D721Med (cell line): ENCODE measurements at places on chromosomes 1 and 21.
A peak's percentile ranks its signal among the peaks of the same experiment; 100 is the strongest.

GRCh38 chr1:195965475-195965874 lies 642.8 kb downstream of the KCNT2 start:
- DNase-seq = no peak

- DNase-seq = no peak
Observed at GRCh38 chr1:69246109-69246508, 321.6 kb upstream of the LRRC7 start.

DNA sequence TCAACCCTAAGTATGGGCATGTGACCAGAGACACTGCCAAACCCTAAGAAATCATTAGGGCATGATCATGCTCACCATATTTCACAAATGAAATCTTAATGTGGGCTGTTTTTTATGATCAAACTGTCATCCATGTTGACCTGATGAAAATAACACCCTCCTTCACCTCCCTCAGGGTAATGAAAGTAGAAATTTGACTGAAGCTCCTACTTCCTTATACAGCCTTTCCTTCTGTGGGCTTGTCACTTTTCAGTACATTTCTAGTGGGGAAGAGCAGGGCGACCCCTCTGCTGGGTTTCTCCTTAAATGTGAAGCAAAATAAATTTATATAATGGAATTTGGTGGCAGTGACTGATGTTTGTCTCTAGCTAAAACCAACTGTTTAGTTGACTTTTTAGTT lies 25.9 kb downstream of the IVNS1ABP start:
- no peak for DNase-seq

GRCh38 chr1:193417945-193418744 lies 231.7 kb upstream of the B3GALT2 start:
- DNase-seq = no peak

DNA sequence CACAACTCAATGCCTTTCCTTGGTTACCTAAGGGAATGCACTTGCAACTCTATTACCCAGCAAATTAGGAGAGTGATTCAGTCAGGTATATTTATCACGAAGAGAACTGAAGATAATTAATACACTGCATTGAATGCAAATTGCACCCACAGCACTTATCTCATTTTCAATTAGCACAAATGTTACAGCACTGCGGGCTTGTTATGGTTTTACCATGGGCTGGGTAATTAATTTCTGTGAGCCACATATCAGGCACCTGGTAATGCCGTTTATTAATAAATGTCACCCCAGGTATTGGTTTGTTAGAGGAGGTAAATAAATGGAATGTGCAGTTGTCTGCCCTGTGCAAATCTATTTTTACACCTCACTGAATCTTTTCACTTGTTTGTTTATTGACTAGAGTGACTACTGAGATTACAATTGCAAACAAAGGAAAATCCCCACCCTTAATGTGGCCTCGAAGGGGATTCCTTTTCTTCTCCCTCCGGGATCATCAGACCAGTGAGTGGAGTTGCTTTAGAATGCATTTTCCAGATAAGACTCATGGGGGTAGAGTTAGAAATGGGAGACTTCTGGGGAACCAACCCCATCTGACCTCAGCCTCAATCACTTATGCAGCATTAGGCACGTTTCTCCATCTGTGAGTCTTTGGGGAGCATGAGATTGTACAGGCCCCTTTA lies 269.3 kb downstream of the RPS6KC1 start:
- no peak for DNase-seq

DNA sequence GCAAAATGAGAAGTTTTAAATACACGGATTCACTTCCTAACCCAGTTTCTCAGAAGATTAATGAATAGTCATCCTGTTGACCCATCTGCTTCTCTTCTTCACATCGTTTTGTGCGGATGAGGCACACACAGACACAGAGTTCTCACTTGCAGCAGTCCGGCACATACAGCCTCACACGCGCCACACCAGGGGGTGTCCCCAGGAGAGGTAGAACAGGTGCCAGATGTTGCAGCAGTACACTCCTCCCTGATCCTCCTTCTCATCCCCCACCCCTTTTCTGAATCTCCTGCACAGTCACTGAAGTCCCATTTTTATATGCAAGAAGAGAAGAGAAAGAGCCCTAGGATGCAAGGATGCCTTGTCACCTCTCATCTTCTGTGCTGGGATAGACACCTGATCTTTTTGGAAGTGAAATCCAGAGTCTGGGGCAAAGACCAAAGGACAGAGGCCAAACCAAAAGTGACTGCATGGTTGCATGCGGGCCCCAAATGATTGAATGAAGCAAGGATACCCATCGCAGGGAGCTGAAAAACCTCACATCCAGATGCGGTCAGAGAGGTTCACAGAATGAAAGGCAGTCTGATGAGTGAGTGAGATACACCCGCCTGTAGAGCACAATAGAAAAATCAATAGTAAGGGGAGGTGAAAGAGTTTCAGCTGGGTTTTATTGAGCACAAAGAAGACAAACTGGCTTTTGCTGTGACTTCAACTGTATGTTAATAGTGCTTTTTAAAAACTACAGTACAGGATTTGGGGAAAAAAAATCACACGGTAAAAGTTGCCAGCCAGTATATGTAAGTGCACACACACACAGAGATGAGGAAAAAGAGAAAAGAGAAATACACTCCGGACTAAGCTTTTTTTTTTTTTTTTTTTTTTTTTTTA lies 28.9 kb downstream of the PBX1 start:
- DNase-seq = no peak

DNA sequence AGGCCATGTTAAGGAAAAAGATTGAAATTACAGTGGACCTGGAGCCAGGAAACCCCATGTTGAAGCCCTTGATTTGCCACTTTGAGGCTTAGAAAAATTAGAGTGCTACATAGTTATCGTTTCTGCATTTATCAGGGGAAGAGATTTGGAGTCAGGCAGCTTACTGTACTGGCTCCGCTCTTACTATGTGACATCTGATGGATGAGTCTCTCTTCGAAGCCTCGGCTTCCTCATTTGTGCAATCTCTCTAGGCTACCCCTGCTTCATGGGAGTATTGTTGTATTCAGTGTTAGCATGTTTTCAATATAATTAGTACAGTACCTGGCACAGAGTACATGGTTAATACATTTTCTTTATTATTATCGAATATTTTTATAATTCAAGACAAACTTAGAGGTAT lies 480.4 kb upstream of the USP24 start:
- DNase-seq = no peak

DNA sequence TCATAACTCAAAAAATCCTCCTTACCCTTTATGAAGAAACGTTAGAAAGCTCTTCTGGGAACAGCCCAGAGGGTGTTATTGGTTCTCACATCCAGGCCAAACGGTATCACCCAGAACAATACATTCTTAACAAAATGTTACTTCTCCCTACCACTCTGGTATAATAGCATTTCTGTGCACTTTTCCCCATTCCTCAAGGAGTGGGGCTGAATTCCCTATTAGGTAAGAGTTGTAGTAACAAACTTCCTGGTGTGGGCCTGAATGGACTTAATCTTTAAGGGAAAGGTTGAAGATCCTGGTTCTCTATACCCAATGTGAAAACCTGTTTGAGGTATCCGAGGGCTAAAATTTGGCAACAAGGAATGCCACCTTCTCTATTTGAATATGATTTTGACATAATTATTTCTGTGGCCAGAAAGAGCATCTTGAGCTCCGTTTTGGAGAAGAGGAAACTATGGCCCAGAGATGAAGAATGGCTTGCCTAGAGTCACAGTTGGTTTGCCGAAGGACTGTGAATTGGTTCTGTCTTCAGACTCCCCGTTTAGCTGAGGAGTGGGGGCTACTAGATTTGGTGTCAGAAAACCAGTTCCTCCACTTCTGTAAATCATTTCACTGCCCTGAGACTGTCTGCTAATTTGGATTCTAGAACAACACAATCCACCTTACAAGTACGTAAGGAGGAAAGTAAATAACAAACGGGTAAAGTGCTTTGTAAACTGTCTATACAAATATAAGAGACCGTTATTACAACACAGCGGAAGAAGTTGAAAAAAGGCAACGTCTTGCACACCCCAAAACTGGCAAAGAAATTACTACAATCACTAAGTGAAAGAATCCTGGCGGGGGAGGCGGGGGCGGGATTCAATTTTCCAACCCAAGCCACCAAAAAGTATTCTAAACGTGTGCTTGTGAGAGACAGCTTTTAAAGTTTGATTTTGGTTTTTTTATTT lies 2.3 kb downstream of the ANP32E start:
- DNase-seq = no peak

GRCh38 chr1:238951809-238952208 lies 434.6 kb upstream of the CHRM3 start:
- peak; percentile 24 for DNase-seq

DNA sequence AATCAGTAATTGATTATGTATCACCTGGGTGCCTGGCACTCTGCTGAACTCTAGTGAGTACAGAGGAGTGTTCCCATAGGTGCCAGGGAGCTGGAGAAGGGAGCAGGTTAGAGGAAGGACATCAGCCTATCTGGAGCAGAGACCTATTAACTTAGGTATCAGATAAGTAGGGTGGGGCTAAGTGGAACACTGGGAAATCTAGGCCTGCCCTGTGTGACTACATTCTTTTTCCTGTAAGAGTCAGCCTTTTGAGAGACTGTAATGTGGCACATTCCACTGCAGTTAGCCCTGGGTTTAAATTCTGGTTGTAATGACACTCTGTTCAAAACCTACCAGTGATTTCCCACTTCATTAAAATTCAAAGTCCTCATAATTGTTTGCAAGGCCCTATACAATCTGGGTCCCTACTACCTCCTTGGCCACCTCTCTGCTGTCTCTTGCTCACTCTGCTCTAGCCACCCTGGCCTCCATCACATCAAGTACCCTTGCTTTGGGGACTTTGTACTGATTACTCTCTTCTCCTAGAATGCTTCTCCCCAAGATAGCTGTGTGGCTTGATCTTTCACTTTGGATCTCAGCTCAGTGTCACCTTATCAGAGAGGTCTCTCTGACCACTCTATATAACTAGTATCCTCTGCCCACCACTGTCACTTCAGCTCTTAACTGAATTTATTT lies 12.9 kb downstream of the STX12 start:
- DNase-seq = no peak

- DNase-seq = no peak
Observed at GRCh38 chr1:230831771-230832170, 36.5 kb downstream of the C1orf198 start.

GRCh38 chr1:207418351-207418750 lies 35.8 kb upstream of the CR2 start:
- no peak for DNase-seq

DNA sequence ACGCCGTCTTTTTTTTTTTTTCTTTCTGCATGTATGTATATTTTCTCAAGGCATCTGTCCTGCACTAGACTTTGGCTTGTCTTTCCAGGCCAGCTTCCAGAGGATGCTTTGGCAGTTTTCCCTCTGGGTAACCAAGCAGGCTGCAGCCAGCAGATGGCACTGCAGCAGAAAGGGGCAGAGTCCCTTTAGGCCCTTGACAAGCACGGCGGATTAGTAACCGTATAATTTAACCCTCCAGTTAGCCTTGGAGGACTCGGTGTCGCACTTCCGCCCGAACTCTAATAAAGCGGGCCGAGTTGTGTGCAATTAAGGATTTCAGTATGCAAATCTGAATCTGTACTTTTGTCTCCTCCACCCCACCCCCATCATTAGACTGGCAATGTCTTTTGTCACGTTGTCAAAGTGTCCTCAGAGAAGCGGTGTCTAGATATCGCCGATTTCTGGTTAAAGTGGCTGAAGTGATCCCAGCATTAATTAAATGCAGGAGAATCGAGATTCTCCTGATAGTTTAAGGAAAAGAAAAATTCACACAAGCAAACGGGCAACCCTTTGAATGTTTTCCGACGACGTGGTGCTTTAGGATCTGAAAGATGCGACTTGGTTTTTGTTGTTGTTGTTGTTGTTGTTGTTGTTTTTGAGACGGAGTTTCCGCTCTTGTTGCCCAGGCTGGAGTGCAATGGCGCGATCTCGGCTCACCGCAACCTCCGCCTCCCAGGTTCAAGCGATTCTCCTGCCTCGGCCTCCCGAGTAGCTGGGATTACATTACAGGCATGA lies 1.1 kb upstream of the TMEM167B start:
- no peak for DNase-seq

DNA sequence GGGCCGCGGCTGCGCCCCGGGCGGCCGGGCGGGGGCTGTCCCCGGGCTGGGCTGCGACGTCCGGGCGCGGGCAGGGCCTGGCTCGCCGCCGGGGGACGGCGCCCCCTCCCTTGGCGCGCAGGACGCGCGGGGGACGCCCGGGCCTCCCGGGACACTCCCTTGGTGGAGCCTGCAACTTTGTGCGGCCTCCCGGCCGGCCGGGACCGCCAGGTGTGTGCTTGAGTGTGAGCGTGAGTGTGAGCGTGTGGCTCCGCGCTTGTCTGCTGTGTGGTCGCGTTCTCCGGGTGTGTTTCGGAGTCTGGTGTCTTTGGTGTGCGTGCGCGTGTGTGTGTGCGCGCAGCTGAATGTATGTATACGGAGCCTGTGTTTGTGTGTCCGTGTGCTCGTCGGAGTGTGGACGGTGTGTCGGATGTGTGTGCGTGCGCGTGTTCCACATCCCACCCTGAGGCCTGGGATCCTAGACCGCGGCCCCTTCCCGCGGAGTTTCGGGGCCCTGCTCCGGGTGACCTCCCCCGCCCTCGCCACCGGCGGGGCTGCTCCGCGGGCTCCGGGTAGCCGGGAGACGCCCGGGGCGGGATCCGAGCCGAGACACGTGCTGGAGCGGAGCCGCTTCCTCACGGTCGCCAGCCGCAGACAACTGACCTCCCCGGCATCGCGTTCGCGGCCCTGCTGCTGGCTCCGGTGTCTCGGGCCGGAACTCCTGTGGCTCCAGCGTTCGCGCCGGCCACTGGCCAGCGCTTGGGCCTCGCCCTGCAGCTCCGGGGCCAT lies 1.7 kb downstream of the PTPRU start:
- DNase-seq = no peak

DNA sequence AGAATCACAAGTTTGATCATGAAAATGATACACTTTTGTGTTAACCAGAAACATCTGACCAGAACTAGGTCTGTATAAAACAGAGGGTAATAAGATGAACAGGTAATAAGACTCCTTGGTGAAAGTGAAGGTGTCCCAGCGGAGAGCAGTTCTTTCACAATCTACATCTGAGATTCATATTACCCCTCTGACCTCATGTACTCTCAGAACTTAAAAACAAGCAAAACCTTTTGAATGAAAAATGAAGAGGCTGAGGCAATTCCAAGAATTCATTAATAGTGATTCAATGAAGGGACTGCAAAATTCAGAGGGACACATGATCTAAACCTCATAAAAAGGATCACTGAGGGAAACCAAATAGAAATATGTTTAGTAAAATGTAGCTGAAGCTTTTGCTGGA lies 10.9 kb upstream of the MPZL1 start:
- no peak for DNase-seq

GRCh38 chr1:91502672-91503184 lies 2.1 kb downstream of the CDC7 start:
- DNase-seq = no peak

GRCh38 chr1:151907363-151908139 lies 1.8 kb downstream of the THEM4 start:
- no peak for DNase-seq

GRCh38 chr21:39553331-39553730 lies 59.4 kb upstream of the B3GALT5 start:
- DNase-seq = no peak

DNA sequence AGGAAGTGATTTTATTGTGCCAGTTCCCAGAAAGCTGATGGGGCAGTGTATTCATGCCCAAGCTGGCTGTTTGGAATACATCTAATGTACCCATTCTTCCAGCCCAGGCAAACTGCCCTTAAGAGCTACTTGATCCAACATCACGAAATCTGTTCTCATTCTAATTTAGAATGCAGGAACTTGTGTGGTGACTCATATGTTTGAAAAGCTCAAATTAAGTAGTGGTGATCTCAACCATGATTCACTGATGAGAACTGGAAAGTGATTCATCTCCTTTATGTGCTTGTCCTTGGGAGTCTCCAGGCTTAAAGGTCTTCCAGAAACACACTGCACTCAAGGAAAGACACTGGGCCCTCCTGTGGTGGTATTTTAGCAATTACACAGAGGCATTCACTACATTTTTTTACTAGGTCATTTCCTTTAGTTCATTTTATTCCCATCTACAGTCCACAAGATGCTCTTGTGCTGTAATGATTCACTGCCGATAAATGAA lies 65.4 kb downstream of the RPE65 start:
- DNase-seq = no peak
